CD4-positive, alpha-beta T cell treated with Interleukin-6 for 4 hours (primary cell): ENCODE measurements at places on chromosomes 16 and 17.

DNA sequence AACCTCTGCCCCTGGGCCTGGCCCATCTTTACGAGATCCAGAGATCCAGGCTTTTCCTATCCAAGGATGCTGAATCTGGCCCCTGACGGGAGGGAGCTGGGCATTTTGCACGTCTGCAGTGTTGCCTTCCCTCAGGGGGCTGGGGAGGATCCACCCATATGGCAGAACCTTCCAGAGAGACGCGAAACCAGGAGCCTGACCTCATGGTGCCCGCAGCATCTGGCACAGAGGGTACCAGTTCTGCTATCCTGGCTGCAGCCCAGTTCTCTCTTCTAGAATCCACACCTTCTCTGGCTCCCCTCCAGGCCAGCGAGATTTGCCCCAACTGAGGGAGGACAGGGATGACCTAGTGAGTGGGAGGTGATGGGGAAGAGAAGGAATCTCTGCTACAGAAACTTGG, 20.5 kb upstream of the ZNF652 start:
- DNase-seq: no peak

DNA sequence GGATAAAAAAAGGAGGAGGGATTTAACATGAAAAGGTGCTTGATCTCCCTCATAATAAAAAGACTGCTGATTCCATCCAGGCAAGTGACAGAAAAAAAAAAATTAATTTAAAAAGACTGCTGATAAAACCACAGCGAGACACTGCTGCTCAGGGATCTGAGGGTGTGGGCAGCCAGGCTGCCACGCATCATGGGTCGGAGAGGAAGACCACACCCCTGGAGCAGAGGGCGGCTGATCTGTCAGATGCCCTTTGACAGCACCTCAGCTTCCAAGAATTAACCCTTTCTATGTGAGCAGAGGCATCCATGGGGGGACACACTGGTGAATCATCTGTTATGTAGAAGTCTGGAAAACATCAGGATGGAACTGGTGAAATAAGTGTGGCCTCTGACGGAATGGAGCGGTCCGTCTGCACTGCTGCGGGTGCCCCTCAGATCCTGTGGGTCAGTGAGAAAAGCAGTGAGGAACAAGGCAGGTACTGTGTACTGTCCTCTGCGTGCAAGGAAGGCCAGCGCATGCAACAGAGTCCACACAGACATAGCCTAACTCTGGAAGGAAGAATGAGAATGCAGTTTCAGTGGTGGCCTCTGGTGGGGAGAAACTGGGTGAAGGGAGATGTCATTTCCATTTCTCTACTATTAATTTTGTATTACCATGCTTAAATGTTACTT, 19.8 kb downstream of the MAPT start:
- no peak for DNase-seq

DNA sequence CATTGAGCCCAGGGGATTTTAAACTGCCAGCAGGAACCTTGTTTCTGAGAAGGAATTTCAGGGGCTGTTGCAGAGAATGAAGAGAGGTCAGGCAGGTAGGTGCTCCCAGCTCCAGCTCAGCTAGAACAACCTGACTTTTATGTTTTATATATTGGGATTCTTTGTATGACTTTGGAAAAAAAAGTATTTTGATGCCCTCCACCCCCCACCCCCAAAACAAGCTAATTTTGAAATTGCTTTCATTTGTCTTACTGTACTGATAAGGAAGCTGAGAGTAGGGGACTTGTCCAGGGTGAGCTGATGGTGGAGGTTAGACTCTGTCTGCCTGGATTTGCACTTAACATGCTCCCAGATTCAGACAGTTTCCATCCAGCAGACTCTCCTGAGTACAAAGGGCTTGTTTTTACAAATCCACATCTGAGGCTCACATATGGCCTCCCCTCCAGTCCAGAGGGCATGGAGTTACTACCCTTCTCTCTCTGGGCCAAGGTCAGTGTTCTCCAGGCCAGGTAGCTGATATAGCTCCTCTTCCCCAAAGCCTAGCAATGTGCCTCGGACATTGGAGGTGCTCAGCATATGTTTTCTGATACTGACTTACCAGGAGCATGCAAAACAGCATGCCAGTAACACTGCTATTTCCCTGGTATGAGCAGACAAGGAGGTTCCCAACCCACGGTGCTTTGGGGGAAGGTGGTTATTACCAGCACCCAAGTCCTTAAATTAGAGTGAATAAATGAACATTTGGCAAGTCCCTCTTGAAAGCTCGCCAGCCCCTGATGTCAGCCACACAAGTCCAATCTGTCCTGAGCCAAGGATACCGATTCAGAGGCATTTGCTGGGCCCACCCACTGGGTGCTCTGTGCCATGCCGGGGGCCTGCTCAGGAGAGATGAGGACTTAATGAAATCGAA, 11.3 kb downstream of the STX1B start:
- DNase-seq: no peak

DNA sequence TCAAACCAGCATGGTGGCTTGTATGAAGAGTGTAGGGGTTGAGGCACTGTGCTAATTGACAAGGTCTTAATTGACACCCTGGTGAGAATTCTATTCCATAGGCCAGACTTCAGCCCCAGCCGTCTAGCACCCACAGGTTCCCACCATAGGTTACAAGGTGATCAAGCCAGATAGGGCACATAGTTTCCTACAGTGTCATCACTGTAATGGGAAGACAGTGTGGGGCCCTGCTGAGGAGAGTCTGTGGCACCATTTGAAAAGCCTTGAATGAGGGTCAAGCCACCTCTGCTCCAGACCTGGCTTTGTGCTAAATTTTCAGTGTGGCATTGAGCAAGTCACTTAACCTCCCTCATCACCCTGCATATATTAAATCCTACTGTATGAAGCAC, 36.2 kb downstream of the YPEL2 start:
- no peak for DNase-seq

GRCh38 chr17:60156746-60157145, 7.0 kb downstream of the CA4 start:
- no peak for DNase-seq

GRCh38 chr16:78889346-78889745, 711.2 kb downstream of the MAF start:
- DNase-seq: no peak

DNA sequence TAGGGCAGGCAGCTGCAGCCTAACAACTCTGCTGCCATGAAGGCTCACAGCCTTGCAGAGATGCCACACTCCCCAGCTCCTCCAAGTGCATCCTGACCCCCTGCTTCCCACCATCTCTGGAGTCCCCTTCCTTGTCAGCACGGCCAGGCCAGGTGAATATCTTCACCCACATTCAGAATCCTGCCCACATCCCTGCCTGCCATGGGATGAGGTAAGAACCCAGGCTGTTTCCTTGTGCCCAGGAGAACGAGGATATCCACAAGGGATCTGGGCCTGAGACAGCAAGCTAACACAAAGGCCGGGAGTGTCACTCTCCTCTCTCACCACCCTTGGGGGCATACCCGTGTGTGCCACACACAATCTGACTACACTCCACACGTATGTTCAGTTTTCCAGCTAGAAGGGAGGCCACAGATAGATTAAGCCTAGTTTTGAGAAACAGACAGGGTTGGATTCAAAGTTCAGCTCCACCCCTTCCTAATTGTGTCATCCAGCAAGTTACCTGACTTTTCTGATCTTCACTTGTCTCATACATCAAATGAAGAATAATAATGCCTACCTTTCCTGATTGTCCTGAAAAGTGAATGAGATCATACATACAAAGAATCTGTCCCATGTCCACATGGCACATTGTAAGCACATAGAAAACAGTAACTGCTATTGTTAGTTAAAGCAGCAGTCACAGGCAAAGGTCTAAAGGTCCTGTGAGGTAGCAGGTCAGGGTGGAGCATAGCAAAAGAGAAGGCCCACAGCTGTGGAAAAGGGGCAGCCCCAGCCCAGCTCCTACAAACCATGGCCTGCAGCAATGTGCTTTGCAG, 17.4 kb upstream of the SUPT4H1 start:
- DNase-seq: no peak

DNA sequence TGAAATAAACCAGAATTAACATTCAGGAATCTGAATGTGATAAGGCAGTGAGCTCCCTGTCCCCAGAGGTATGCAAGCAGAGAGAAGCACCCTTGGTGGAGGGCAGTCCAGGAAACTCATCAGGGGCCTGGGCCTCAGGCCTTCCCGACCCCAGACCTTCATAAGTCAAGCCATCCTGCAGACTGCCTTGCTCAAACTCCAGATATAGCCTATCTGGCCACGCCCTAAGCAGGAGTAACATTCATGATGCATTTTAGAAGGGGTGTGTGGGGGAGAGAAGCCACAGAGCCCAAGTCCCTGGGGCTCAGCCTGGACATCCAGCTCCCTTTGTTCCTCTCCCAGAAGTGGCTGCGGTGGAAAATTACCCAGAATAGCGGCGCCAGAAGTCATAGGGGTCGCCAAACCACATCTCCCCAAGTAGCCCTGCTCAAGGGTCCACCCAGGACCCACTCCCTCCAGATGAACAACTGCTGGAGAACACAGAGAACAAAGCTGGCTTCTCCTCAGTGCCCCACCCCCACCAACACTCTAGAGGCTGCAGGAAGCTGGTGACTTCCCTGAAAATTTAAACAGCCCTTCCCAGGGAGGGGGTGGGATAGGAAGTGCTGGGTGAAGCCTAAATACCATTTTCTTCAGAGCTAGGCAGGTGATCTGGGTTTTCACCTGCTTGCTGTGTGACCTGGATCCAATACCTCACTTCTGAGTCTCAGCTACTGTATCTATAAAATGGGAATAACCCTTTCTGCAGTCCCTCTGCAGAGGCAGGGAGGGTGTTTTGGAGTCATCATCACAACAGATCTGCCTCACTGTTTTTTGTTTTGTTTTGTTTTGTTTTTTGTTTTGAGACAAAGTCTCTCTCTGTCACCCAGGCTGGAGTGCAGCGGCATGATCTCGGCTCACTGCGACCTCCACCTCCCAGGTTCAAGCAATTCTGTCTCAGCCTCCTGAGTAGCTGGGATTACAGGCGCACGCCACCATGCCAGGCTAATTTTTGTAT, 1.5 kb upstream of the SREBF1 start:
- DNase-seq: no peak

- peak; percentile 32 for DNase-seq
Observed at GRCh38 chr16:15874745-15875314, 13.6 kb downstream of the CEP20 start.

DNA sequence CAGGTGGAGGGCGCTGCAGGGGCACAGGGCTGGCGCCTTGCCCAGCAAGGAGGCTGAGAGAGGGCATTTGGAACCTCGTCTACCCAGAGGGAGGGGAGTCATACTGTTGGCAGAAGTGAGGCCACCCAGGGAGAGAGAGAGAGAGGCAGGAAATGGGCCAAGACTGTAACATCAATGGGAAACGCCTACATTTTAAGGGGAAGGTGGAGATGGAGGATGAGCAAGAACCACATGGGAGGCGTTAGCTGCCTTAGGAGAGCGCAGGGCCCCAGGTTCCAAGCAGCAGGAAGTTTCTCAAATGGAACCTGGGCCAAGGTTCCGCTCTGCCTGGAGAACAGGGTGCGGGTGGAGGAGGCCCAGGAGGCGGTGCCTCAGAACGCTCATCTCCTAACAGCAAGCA, 2.7 kb upstream of the WFDC1 start:
- DNase-seq: no peak

GRCh38 chr17:20120836-20121235, 111.7 kb downstream of the SPECC1 start:
- DNase-seq: no peak

- DNase-seq: no peak
Observed at GRCh38 chr17:178292-179065, 3.0 kb downstream of the DOC2B start.

DNA sequence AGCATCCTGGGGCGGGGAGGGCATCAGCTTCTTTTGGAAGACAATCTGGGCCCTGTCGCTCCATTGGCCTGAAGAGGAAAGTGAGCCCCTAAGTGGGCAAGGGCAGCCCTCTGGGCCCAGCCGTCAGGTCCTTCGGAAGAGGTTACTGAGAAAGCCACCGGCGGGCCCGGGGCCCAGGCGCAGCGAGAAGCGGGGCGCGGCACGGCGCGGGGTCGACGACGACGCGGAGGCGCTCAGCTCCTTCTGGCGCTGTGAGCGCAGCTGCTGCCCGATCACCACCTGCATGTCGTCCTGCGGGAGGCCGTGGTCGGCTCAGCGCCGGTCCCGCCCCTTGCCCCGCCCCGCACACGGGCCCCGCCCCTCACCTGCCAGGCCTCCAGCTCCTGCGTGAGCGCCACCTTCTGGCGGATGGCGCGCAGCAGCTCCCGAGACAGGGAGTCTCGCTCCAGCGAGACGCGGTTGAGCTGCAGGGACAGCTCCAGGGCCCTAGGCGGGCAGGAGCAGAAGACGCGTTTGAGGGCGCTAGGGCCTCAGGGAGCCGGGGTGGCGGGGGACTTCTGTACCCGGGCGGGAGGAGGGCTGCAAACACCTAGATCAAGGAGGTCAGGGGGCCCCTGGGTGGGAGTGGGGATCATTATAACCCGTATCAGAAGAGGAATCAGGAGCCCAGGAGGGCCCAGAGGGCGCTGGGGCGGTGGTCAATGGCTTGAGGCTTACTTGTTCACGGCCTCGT, 4.3 kb downstream of the THOC6 start:
- DNase-seq: peak; percentile 94

- no peak for DNase-seq
Observed at GRCh38 chr17:79905832-79906231, 66.6 kb upstream of the CBX4 start.

- DNase-seq: no peak
Observed at GRCh38 chr16:85549766-85550421, 63.2 kb upstream of the GSE1 start.

DNA sequence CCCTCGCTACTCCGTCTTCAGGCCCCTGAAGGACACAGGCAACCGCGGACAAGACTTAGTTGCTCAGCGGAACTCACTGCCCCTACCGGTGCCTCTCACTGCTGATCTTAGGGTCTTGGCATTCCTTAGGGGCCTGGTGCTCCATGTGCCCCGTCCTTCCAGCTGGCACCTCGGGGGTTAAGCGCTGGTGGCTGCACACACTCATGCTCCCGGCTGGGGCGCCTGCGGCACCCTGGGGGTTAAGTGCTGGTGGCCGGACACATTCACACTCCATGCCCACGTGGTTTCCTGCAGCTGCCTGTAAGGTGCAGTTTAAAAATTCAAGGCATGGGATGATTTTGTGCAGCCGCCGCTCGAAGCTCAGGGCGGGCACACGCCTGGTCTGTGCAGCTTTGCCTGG, 45.1 kb downstream of the BAIAP2 start:
- DNase-seq: no peak

GRCh38 chr17:80096561-80097021, 4.8 kb upstream of the GAA start:
- DNase-seq: no peak

- DNase-seq: no peak
Observed at GRCh38 chr17:68707031-68707430, 105.9 kb upstream of the FAM20A start.
